CD4-positive, alpha-beta memory T cell (primary cell): ENCODE measurements at places on chromosomes 2 and 18. TPM values are rescaled to one million over a fixed set of nuclear protein-coding genes. Genes with fewer than 3 reads are reported as not detected.

DNA sequence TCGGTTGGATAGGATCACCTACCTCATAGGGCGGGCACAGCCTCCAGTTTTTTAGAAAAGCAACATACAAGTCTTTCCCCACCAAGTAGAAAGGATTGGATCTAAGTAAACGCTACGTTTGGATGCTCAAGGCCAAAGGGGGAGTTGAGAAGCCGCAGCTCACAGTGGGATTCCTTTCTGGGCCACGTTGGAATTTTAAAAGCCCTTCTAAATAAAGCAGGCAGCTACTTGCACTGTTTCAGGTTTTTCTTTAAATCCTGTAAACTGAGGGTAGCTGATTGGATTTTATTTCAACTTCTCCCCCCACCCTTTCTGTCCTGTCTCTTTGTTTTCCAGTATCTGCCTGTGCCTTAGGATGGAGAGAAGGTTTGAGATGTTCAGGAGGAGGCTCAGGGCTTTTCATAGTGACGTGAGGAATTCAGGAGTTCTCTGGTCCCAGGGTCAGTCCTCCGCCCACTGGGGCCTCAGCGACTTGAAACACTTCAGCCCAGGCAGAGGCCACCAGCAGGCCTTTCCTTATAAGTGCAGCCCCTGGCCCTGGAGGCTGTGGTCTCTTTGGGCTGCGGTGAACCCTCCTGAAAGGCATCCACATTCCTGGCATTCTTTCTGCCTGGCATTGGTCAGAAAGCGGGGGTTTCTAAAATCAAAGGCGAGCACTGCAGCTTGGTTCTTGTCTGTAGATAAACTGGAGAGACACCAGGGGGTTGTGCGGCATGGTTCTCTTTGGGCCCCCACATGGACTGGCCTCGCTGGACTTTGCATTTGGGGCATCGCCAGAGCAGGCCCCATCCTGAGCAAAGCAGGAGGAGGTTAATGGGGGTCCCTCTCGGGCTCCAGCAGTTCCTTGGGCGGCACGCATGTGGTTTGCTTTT, 44.5 kb downstream of the SH3BP4 start:
- H3K27me3 ChIP-seq = no peaks in the 10 kb centered on the region
- DNase-seq = no peak
- H3K36me3 ChIP-seq = no peaks in the 10 kb centered on the region

DNA sequence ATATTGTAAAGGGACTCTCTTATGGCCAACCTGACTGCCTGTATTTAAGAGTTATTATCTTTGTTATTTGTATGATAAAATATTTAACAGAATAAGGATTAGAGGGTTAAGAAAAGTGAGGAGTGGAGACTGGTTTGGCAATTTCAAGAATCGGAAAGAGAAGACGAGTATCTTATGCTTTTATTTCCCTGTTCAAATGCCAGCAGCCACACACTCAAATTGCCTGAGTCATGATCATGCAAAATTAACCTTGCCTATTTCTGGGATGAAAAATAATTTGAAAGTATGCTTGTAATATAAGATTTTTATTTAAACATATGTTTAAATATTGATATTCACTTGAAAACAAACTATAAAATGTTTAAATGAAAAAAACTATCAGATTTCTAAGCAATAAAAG, 188.6 kb downstream of the CD226 start:
- H3K4me1 ChIP-seq = peaks cover 41% of the 10 kb centered on the region
- H3K27me3 ChIP-seq = no peaks in the 10 kb centered on the region
- DNase-seq = no peak
- H3K36me3 ChIP-seq = no peaks in the 10 kb centered on the region
- no peak overlapping the region for H3K4me3 ChIP-seq
- no peak overlapping the region for H3K27ac ChIP-seq

- no peak overlapping the region for H3K27ac ChIP-seq
- no peak for DNase-seq
- no peaks in the 10 kb centered on the region for H3K27me3 ChIP-seq
- H3K36me3 ChIP-seq = no peaks in the 10 kb centered on the region
- no peaks in the 10 kb centered on the region for H3K4me1 ChIP-seq
Observed at GRCh38 chr2:102704531-102704930, 57.3 kb upstream of the TMEM182 start.

DNA sequence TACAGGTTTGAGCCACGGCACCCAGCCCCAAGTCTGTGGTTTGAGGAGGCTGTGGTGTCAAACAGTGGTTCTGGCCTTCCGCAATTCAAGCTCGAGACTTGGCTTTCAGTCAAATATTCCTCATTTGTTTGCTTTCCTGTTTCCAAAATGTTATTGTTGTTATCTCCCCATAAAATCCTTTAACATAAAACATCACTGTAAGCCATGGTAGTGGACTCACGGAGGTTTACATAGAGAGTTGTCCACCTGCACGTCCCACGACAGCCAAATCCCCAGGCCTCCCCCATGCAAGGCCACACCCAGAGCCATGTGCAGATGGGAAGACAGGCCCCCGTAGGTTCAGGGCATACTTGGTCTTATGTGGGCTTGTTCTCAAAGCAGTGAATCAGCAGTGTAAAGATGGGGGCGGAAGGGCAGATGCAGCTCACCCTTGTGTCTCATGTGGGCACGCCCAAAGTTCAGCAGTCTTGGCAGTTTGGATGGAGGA, 18.9 kb upstream of the ST3GAL5 start:
- H3K4me1 ChIP-seq = no peaks in the 10 kb centered on the region
- H3K4me3 ChIP-seq = no peak overlapping the region
- DNase-seq = no peak
- H3K27ac ChIP-seq = no peak overlapping the region
- H3K36me3 ChIP-seq = no peaks in the 10 kb centered on the region

- H3K4me3 ChIP-seq = no peak overlapping the region
- H3K27me3 ChIP-seq = no peaks in the 10 kb centered on the region
Observed at GRCh38 chr2:216661639-216662375, 28.6 kb downstream of the IGFBP2 start.

GRCh38 chr2:218883491-218884490, 3.1 kb downstream of the WNT10A start:
- peak overlapping the region; percentile 50 for H3K27ac ChIP-seq
- H3K4me3 ChIP-seq = peak overlapping the region; percentile 43
- no peaks in the 10 kb centered on the region for H3K36me3 ChIP-seq
- no peaks in the 10 kb centered on the region for H3K27me3 ChIP-seq

GRCh38 chr18:22505141-22505591, 87.5 kb upstream of the CTAGE1 start:
- no peak overlapping the region for H3K27ac ChIP-seq
- H3K4me3 ChIP-seq = no peak overlapping the region
- no peaks in the 10 kb centered on the region for H3K36me3 ChIP-seq
- DNase-seq = no peak

GRCh38 chr18:59448546-59448945, 89.5 kb upstream of the LMAN1 start:
- no peak for DNase-seq
- H3K27ac ChIP-seq = no peak overlapping the region
- no peaks in the 10 kb centered on the region for H3K4me1 ChIP-seq

DNA sequence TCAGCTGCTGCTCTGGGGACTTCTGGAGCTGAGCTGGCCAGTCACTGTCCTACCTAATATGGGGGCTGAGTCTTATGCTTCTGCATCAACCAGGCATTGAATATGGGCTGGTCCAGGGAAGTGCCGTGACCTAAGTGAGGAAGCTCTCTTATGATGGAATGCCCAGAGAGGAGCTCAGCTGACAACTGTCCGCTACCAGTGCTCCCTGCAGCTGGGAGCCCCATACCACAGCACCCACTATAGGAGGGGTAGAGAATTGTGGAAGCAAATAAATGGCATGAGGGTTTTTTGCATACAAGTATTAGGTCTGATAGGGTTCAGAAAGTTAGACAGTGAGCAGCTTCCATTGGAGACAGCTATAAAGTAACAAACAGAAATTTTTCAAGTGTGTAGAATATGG, 4.5 kb downstream of the TIMM21 start:
- H3K27me3 ChIP-seq = no peaks in the 10 kb centered on the region
- no peak for DNase-seq
- peaks cover 22% of the 10 kb centered on the region for H3K4me1 ChIP-seq
- no peak overlapping the region for H3K27ac ChIP-seq
- no peak overlapping the region for H3K4me3 ChIP-seq

GRCh38 chr2:173983391-173983871, 18.3 kb upstream of the SP3 start:
- no peak overlapping the region for H3K27ac ChIP-seq
- H3K36me3 ChIP-seq = no peaks in the 10 kb centered on the region
- H3K4me1 ChIP-seq = no peaks in the 10 kb centered on the region
- no peak overlapping the region for H3K4me3 ChIP-seq
- no peaks in the 10 kb centered on the region for H3K27me3 ChIP-seq
- no peak for DNase-seq

DNA sequence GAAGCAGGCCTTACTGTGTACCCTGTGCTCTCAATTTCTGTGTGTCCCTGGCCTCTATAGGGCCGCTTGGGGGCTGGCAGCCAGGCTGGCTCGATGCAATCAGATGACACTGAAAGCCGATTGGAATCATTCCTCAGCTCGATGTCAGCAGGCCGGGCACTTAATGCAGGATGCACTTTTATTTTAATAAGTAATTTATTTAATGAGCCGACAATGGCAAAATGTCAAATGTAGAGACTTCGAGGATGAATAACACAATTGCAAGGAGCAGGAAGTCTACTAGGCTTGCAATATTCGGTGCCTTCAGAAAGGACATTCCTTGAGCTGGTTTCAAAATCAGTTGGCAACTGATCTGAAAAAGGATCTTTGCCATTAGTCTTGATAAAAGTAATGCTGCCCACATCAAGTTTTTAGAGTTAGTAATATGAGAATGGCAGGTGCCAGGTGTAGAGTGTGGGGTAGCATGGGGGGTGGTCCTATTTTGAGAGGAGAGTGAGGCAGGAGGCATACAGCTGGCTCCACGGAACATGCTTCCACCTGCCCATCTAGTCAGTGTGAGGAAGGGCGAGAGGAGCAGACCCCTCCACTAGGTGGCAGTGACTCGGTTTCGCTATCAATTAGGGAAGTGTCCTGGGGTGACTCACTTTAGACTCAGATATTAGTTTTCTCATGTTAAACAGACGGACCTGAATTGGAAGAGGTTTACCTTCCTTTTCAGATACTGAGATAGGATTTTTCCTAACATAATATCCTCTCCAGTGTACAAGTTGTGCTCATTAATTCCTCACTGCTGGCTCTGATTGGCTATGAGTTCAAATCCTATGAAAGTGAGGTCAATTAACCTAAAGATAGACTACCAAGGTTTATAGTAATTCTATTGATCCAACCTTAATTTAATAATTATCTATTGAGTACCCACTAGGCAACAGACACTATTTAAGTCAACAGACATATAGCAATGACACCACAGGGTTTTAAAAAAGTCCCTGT, 80.9 kb downstream of the NABP1 start:
- DNase-seq = peak; percentile 42
- H3K27ac ChIP-seq = no peak overlapping the region
- H3K4me3 ChIP-seq = no peak overlapping the region

- H3K4me3 ChIP-seq = no peak within 1 kb of the TSS
- H3K36me3 ChIP-seq = no peaks in the 10 kb centered on the region
- DNase-seq = no peak
Observed at GRCh38 chr18:60372596-60372995, at the start of gene MC4R. MC4R (minus strand) TSS chr18:60372775; CDS start chr18:60372349, 426 bp downstream.

- DNase-seq = peak; percentile 87
- peak within 1 kb of the TSS; percentile 75 for H3K27ac ChIP-seq
- peaks cover 66% of the 10 kb centered on the region for H3K4me1 ChIP-seq
- H3K36me3 ChIP-seq = no peaks in the 10 kb centered on the region
Observed at GRCh38 chr2:218880102-218880858, at the start of gene WNT10A. WNT10A (plus strand) TSS chr2:218880852; CDS start chr2:218880996, 144 bp downstream.

DNA sequence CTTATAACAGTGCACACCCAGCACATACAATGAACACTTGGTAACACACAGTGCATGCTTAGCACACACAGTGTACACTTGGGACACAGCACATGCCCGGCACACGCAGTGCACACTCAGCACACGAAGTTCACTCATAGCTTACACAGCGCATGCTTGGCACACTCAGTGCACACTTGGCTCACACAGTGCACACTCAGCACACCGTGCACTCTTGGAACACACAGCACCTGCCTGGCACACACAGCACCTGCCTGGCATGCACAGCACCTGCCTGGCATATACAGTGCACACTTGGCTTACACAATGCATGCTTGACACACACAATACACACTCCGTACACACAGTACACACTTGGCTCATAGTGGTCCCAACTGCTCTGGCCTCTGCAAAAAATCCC, 128.2 kb downstream of the GALR1 start:
- H3K36me3 ChIP-seq = no peaks in the 10 kb centered on the region
- no peaks in the 10 kb centered on the region for H3K27me3 ChIP-seq
- H3K27ac ChIP-seq = no peak overlapping the region
- no peak for DNase-seq

DNA sequence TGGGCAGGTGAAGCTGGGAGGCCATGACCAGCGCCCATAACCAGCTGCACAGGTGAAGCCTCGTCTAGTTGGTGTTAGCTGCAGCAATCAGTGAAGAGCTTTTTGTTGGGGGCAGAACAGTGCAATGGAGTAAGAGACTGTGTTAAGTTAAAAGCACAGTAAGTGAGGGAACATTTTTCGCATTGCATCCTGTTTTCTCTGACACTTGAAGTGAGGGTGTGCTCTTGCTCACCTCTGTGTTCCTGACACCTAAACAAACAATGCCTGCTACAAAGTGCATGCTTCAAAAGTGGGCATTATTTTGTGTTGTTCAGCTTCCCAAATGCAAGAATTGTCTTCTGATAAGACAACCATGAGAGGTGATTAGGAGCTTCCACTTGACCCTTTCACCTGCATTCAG, 324.0 kb upstream of the ACVR2A start:
- peaks cover 8% of the 10 kb centered on the region for H3K4me1 ChIP-seq
- no peak for DNase-seq
- H3K4me3 ChIP-seq = no peak overlapping the region

GRCh38 chr2:210360412-210360811, 45.4 kb upstream of the MYL1 start:
- H3K27me3 ChIP-seq = no peaks in the 10 kb centered on the region
- H3K4me1 ChIP-seq = no peaks in the 10 kb centered on the region
- H3K4me3 ChIP-seq = no peak overlapping the region
- no peak for DNase-seq
- no peak overlapping the region for H3K27ac ChIP-seq

- H3K4me1 ChIP-seq = no peaks in the 10 kb centered on the region
- DNase-seq = no peak
- no peaks in the 10 kb centered on the region for H3K36me3 ChIP-seq
- no peaks in the 10 kb centered on the region for H3K27me3 ChIP-seq
- H3K27ac ChIP-seq = no peak overlapping the region
- no peak overlapping the region for H3K4me3 ChIP-seq
Observed at GRCh38 chr2:221270806-221271205, 301.3 kb downstream of the EPHA4 start.

CDH7 gene
- not detected for polyA plus RNA-seq

PPP4R3B gene
- polyA plus RNA-seq = 84.2 TPM

CCDC150 gene
- polyA plus RNA-seq = not detected

NTSR2 gene
- polyA plus RNA-seq = not detected

L3MBTL4 gene
- polyA plus RNA-seq = not detected

SFTPB gene
- not detected for polyA plus RNA-seq

GLI2 gene
- not detected for polyA plus RNA-seq
